ENCODE measurements at places on chromosomes 4 and X.

GRCh38 chr4:48268956-48269860 lies at the start of gene TEC:
TEC (minus strand) TSS chr4:48269838; CDS start chr4:48228614, 41,224 bp downstream.
- peak; percentile 14 for DNase-seq

DNA sequence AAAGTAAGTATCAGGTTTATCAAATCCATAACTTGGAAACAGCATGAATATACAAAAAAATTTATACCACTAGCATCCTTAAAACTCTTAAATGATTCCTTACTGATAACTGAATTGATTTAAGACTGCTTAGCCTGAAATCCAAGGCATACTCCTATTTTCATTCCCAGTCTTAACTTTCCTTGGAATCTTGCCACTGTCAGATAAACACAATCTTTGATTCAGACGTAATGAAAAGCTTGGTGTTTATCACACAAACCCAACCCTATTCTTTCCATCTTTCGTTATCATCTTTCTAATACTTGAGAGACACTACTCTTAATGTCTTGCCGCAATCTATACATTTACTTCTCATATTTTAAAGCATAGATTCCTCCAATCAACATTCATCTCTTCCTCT lies 19.1 kb downstream of the C4orf17 start:
- no peak for DNase-seq

DNA sequence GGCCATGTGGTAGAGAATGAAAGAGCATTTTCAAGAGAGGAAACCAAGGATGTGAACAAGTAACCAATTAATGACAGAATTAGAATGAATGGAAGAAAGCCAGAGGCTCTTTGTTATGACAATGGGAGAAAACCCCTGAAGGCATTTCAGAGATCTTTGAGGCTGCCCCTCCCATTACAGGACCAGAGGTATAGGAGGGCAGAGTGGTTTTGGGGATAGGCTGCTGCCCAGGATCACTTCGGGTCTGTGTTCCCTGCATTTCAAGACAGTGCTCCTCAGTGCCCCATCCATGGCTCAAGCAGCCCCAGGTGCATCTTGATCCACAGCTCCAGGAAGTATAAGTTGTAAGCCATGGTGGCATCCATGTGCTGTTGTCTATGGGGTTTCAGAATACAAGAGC lies 124.0 kb upstream of the HPF1 start:
- DNase-seq: no peak

GRCh38 chrX:49187028-49187394 lies 838 bp upstream of the PRICKLE3 start:
- no peak for DNase-seq

- no peak for DNase-seq
Measured at GRCh38 chr4:92305148-92305877, 1.5 kb downstream of the GRID2 start.

- no peak for DNase-seq
Measured at GRCh38 chr4:175422331-175422730, 389.7 kb downstream of the GPM6A start.

GRCh38 chr4:102321260-102321995 lies 23.9 kb downstream of the SLC39A8 start:
- DNase-seq: no peak

GRCh38 chr4:138114434-138114833 lies 127.7 kb downstream of the SLC7A11 start:
- DNase-seq: no peak

DNA sequence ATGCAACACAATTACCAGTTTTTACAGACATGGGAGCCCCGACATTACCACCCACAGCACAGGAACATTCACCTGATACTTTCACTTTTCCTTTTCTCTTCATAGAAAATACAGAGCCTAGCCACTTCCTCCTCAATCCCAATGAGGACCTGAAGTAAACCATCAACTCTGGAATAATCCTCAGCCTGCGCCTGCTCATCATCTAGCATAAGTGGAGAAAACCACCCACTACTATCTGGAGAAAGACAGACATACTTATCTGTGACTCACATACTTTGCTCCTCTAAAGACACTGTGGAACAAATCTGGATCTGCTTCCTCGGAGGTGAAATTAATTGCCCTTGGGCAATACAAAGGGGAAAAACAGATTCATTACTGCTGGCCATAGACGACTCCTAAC lies 47.8 kb downstream of the ZCCHC13 start:
- DNase-seq: no peak

DNA sequence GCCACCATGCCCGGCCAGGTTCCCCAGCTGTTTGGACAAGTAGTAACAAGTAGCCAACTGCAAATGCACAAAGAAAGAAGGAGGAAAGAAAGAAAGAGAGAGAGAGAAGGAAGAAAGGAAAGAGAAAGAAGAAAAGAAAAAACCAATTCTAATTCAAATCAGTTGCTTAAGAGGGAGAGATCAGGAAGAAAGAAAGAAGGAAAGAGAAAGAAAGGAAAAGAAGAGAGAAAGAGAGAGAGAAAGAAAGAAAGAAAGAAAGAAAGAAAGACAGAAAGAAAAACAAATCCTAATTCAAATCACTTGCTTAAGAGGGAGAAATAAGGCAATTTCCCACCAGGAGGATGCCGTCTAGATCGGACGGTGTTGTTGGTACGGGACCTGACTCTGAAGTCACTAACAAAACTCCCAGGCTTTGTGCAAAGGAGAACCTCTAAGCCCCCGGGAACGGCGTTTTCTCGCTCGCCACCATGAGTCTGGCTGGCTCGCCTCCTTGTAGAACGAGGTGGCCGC lies 95.5 kb upstream of the PPP2R3B start:
- DNase-seq: no peak

DNA sequence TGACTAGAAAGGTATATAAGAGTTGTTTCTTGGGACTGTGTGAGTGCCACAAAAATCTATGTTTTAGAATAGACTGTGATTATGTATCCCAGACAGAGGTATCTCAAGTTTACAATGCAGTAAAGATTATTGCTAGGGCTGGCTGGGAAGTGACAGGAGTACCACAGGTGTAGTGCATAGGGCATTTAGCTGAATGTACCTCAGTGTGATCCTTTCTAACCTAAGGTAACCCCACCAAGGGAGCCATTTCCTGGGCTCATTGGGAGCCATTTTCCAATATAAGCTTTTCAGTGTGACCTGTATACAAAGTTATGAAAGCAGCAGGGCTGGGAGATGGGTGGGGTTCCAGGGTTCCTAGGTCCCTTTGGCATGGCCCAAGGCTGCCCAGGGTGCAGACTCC lies 6.1 kb upstream of the LEF1 start:
- no peak for DNase-seq

- no peak for DNase-seq
Measured at GRCh38 chrX:102339312-102340298, 92.6 kb downstream of the NXF2 start.

DNA sequence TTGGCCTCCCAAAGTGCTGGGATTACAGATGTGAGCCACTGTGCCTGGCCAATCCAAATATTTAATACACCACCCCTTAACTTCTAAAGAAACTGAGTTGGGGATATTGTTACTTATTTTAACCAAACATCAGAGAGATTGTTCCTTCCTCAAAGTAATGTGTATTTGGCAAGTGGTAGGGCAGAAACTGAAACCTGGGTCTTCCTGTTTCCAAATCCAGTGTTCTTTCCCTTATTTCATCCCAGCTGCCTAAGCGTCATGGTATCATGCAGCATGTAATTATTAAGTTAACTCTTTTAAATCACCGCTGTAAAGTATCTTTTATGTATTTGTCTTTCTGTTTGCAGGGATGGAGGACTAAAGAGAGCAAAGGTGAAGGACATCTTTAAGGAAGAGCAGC lies 68.4 kb downstream of the GPAT3 start:
- DNase-seq: no peak

DNA sequence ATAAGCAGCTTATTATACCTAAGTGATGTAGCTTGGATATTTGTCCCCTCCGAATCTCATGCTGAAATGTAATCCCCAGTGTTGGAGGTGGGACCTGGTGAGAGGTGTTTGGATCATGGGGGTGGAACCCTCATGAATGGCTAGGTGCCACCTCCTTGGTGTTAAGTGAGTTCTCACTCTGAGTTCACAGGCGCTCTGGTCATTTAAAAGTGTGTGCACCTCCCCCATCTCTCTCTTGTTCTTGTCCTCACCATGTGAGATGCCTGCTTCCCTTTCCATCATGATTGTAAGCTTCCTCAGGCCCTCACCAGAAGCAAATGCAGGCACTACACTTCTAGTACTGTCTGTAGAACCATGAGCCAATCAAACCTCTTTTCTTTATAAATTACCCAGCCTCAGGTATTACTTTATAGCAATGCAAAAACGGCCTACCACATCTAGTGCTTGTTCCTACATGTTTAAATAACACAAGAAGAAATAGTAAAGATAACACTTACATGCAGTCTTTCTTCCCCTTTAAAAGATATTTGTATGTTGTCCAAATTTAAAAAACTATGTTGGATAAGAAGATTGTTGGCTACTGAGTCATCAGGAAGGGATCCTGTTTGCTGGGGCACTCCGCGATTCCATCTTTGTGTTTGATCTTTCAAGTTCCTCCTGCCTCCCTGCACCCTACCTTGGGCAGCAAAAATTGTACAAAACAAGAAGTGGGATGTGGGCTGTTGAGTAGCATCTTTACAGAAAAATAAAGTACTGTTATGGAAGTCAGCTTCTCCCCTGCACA lies 29.7 kb downstream of the PPP1R2C start:
- DNase-seq: no peak

DNA sequence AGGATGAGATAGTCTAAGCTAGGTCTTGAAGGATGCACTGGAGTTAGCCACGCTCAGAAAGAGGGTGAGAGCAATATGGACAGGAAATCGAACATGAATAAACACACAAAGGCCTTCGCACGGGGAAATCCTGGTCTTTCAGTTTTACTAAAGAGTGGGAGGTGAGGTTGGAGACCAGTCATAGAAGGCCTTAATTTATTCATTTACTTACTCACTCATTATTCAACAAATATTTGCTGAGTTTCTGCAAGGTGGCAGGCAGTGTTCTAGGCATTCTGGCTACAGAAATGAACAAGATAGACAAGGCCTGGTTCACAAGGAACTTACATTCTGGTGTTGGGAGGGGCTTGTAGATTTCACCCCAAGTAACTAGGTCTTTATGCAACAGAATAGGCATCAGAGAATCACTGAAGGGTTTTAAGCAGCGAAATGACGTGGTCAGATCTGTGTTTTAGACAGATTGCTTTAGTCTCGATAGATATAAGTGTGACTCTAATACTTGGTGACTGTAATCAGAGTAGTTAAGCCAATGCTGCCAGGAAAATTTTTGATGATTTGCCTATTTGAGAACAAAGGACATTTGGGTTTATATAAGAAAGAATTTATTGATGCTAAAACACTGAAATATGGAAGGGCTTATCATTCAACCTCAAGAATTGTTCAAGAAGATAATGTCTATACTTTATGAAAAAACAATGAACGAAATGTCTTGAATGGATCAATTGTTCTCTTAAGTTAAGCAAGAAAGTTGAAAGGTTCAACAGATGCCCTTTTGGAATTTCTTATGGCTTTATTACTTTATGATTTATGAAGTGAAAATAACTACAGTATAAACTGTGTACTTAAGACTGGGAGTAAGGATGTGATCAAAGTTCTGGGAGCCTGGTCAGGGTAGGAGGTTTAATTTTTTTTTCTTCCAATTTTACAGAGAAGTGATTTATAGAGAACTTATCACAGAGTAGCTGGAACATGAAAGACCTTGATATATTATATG lies 184.4 kb upstream of the CASK start:
- peak; percentile 12 for DNase-seq

DNA sequence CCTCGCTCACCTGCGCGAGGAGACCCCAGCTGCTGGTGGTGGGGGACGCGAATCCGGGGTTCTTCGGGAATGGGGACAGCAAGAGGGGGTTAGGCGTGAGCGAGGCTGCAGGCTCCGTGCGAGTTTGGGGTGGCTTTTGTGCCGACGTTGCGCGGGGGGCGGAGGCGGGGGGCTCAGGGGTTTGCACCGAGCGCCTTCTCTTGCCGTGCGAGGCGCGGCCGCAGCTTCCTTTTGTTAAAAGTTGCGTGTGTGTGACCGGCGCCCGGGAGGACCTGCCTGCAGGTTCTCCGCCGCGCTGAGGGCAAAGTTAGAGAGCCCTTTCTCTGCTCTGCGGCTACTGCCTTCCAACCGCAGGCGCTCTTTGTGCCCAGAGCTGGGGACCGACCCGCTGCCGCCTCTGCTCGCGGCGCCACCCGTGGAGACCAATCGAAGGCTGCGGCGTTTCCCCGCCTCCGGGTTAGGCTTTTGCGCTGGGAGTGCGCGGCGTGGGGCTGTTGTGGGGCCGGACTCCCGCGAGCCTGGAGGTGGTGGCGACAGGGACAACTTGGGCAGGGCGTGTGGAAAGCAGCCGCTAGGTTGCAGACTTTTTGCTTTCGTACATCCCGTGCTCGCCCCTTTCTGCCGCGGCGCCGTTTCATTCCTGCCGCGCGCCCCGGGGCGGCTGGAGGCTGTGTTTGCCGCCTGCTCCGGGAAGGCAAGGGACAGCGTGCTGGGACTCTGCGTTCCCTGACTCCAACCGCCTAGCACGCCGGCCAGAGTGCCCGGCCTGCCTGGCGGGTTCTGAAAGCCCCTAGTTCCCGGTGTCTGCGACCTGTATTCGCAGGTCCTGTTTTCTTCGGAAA lies 716 bp downstream of the KIT start:
- DNase-seq: peak; percentile 2

GRCh38 chr4:54717694-54718093 lies 59.9 kb downstream of the KIT start:
- DNase-seq: no peak

DNA sequence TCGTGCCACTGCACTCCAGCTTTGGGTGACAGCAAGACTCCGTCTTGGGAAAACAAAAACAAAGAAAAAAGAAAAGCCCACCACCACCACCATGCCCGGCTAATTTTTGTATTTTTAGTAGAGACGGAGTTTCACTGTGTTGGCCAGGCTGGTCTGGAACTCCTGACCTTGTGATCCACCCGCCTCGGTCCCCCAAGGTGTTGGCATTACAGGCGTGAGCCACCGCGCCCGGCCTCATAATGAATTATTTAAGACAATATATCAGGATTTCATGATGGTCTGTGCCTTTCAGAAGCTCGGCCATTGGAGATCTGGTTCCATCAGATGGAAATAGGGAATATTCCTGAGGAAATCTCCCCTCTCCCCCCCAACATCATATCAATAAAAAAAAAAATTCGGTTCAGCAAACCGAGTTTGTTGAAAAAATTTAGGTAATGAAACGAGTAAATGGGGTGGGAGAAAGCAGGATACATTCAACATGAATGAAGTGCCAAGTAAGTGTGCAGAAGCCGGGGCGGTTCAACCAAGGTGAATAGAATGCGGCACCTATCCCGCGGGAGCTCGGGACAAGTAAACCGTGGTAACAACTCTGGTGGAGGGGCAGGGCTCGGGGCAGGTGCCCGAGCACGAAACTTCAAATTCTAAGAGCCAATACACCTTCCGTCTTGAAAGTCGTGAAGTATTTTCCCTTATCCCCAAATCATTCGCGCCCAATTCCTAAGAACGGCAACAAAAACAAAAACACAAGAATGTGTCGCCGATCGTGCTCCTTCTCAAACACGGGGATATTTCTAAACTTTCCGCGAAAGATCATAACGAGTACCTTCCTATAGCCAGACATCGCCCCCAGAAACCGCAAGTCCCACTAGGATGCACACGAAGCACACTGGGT lies 773 bp upstream of the TXLNG start:
- no peak for DNase-seq
